ENCODE measurements at places on chromosomes 11 and 22. TPM values are rescaled to one million over a fixed set of nuclear protein-coding genes. Genes with fewer than 3 reads are reported as not detected.

The FAM89B gene
- polyA plus RNA-seq: 7.7 TPM

The CRYBB2 gene
- not detected for polyA plus RNA-seq

The AP2A2 gene
- polyA plus RNA-seq: 22.0 TPM

The TST gene
- polyA plus RNA-seq: 404 TPM

The CCDC73 gene
- polyA plus RNA-seq: 0.02 TPM

The PDE3B gene
- 11.3 TPM for polyA plus RNA-seq

The HEPACAM gene
- 0.79 TPM for polyA plus RNA-seq

The DGAT2 gene
- 152 TPM for polyA plus RNA-seq

The DDI1 gene
- not detected for polyA plus RNA-seq

The NDUFV1 gene
- polyA plus RNA-seq: 172 TPM

The PHETA2 gene
- 0.89 TPM for polyA plus RNA-seq

The MS4A4E gene
- 0.35 TPM for polyA plus RNA-seq

The PPP1CA gene
- polyA plus RNA-seq: 74.2 TPM

The OR5M8 gene
- not detected for polyA plus RNA-seq

The DRD4 gene
- not detected for polyA plus RNA-seq

The APOBEC3F gene
- polyA plus RNA-seq: 1.7 TPM

The OR6X1 gene
- polyA plus RNA-seq: not detected

The MS4A4A gene
- 16.1 TPM for polyA plus RNA-seq

The SYCE3 gene
- 0.45 TPM for polyA plus RNA-seq

The MFNG gene
- polyA plus RNA-seq: 5.0 TPM

The SLC15A3 gene
- polyA plus RNA-seq: 19.6 TPM

All from liver (tissue), 10 donors.